ENCODE measurements at places on chromosomes 5 and 9. TPM values are rescaled to one million over a fixed set of nuclear protein-coding genes. Genes with fewer than 3 reads are reported as not detected.
A peak's percentile ranks its signal among the peaks of the same experiment; 100 is the strongest.

DNA sequence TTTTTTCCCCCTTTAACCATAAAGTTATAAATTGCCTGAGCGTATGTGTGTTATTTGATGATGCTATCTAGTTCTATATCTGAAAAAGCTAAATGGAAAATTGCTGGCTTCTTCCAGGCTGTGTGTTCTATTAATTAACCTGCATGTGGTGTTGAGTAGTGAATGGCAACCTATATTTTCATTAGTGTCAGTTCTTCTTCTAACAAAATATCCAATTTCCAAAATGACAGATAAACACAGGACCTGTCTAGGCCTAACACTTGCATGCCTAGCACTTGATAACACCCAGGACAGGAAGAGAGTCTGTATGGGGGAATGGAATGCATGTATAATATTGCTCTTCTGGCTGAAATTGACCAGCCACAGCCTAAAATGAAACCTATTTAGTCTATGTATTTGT lies 91.7 kb downstream of the CD180 start:
- DNase-seq = no peak

DNA sequence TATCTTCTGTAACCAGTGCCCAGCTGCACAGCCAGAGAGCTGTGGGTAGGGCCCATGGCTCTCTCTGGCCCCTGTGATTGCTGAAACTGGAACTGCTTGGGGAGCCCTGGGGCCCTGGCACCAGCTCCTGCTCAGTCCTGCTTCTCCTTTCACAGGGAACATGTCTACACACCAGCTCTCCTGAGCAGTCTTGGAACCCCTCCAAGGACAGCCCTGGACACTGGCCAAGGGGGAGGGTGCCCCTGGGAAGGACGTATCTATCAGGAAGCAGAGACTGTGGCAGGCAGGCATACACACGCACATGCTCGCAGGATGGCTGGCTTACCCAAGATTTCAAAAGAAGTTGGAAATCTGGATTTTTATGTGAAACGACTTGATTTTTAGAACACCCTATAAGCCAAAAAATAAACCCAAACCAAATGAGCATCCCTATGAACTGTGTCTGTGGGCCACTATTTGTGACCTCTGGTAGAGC lies 8.8 kb upstream of the TRAF1 start:
- peak; percentile 66 for DNase-seq

The ANKRD55 gene
- polyA plus RNA-seq = 1.6 TPM

The SVEP1 gene
- 7.4 TPM for polyA plus RNA-seq

GRCh38 chr9:131220485-131220884 lies 55.8 kb downstream of the FAM78A start:
- no peak for DNase-seq

DNA sequence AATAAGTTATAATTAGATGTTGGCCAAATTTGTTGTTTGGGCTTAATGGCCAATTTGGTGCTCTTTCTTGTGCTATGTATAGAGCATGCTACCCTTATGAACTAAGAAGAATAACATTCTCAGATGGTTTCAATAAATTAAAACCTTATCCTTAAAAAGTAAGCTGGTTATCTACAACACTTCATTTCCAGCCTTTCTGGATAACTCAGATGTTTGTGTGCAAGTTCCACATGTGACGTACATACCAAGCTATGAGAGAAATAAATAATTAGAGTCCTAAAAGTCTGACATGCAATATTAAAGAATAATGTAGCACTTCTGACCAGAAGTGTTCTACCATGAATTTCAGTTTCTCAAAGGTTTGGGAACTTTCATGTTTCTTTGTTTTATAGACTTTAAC lies 11.7 kb downstream of the MTREX start:
- DNase-seq = no peak

The CD274 gene
- 0.35 TPM for polyA plus RNA-seq

The TNPO1 gene
- 87.3 TPM for polyA plus RNA-seq

- DNase-seq = peak; percentile 27
Observed at GRCh38 chr5:133683646-133684596, 71.6 kb upstream of the FSTL4 start.

GRCh38 chr9:133004999-133005760 lies 25.6 kb upstream of the GTF3C5 start:
- no peak for DNase-seq

The TDRD7 gene
- 7.8 TPM for polyA plus RNA-seq

- DNase-seq = no peak
Observed at GRCh38 chr5:74639807-74640449, 600 bp downstream of the ENC1 start.

The TMEM141 gene
- 72.1 TPM for polyA plus RNA-seq

DNA sequence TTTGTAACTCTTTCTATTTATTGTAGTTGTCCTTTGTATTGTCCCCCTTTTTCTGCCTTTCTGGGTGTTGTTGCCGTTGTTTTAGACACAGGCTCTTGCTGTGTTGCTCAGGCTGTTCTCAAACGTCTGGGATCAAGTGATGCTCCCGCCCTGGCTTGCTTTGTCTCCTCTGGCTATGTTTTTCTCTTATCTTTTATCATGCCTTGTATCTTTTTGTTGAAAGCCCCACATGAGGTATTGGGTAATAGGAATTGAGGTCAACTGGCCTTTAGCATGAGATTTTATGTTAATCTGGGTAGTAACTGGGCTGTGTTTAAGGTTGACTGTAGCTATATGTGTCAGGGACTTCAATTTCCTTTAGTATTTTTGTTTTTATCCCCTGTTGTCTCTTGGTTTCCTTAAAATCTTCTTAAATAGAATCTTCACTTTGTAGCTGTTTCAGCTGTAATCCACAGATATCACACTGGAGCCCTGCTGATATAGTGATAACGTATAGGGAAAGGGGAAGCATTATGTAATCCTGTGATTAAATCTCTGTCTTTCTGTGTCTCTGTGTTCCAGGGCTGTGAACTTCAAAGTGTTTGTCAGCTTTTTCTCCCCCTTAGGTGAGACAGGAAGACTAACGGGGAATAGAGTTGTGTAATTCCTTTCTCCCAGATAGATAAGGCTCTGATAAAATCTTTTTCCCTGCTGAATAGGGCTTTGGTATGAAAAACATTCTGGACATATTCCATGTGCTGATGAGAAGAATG lies 25.9 kb upstream of the CACNA1B start:
- DNase-seq = no peak

DNA sequence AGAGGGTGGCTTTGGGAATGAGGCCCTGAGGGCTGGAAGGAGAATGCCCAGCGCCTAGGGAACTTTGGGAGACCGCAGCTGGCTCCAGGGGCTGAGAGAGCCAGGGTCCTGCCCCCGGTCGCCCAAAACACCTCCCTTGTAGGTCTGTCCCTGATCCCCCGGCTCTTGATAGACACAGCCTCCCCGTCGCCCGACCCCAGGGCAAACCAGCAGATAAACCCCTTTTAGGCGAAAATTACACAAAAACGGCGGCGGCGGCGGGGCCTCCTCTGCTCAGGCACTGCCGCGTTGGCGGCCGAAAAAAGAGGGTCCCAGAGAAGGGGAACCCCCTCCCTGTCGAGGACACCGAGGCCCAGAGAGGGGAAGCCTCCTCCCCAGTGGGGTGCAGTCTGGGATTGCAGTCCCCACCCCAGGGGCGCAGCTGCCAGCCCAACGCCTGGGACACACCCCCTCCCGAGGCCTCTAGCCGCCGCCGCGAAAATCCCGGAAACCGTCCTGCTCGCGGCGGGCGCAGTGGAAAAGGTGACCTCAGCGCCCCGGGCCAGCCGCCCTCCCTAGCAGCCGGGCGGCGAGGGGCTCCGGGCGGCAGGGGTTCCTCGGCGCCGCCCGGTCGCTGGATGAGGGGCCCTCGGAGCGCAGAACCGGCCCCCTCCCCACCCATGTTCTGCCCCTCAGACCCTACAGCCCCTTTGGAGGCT lies 3.1 kb upstream of the BARX1 start:
- no peak for DNase-seq

The OR1Q1 gene
- not detected for polyA plus RNA-seq

The PHF24 gene
- 0.25 TPM for polyA plus RNA-seq

The ZDHHC11 gene
- polyA plus RNA-seq = 6.4 TPM

GRCh38 chr5:27612161-27612560 lies 573.8 kb upstream of the CDH9 start:
- DNase-seq = no peak

GRCh38 chr5:1037123-1037670 lies 28.6 kb downstream of the NKD2 start:
- DNase-seq = no peak

The MTX3 gene
- 21.4 TPM for polyA plus RNA-seq

GRCh38 chr5:4896328-4896727 lies 243.8 kb upstream of the ADAMTS16 start:
- no peak for DNase-seq

All from right renal pelvis (tissue), 4 donors.